ENCODE measurements at places on chromosomes 3 and 15.

GRCh38 chr3:88263417-88264100, 113.8 kb downstream of the C3orf38 start:
- DNase-seq = peak; percentile 70

- DNase-seq = no peak
Measured at GRCh38 chr15:34865531-34865930, 70.2 kb upstream of the ACTC1 start.

DNA sequence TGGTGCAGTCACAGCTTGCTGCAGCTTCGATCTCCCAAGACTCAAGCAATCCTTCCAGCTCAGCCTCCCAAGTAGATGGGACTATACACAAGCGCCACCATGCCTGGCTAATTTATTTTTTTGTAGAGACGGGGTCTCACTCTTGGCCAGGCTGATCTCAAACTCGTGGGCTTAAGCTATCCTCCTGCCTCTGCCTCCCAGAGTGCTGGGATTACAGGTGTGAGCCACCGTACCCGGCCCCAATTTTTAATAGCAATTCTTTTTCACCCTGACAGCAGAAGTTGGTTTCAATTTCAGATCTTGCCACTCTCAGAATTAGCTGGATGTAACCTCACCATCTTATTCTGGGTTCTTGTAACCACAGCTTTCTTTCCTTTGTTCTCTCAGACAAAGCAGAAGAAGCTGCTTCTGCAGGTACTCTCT, 64.8 kb downstream of the TRIM71 start:
- no peak for DNase-seq

DNA sequence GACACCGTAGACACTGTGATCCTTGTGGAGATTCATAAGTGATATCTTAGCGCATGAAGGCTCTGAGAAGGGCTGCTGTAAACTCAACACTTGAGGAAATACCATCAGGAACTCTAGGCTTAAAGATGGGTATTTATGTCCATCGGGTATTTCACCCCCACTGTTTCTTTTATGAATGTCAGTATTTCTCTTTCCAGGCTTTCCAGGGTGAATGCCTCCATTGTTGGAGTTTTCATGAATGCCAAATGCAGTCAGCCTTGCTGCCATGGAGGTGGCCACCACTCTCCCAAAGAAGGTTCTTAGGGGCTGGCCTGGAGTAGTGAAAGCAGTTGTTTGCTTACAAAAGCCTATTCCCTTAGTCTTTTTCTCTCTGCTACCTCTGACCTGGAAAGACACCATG, 259.2 kb downstream of the SLCO3A1 start:
- no peak for DNase-seq

DNA sequence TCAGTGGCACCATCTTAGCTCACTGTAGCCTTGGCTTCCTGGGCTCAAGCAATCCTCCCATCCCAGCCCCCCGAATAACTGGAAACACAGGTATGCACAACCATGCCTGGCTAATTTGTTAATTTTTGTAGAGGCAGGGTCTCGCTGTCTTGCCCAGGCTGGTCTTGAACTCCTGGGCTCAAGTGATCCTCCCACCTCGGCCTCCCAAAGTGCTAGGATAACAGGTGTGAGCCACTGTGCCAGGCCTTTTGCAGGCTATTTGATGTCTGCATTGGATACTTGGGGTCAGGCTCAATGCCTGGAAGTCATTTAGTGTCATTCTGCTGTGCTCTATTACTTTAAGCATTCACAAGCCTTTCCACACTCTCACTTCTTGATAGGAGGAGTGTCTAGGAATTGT, 17.6 kb downstream of the LIMD1 start:
- no peak for DNase-seq

- no peak for DNase-seq
Measured at GRCh38 chr3:101138817-101139216, 145.6 kb upstream of the ABI3BP start.

GRCh38 chr3:43219616-43220015, 66.7 kb upstream of the SNRK start:
- DNase-seq = no peak

GRCh38 chr3:10417847-10418246, 87.5 kb downstream of the ATP2B2 start:
- DNase-seq = peak; percentile 43

- DNase-seq = no peak
Measured at GRCh38 chr3:32421991-32422859, 30.6 kb downstream of the CMTM7 start.

DNA sequence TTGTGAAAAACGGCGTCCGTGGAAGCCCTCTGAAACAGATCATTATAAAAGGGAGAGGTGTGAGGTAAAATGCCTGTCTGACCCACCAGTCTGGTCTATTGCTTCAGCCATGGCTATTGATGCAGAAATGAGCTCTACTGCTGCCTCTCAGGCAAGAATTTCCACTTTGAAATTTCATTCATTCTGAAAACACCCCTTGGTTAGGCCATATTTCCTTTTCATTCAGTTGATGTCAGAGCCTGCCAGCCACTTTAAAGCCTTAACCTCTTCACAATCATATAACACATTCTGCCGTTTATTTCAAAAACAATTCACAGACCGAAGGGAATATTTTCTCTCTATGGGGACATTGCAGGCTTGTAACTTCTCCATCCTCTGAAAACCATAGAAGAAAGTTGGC, 71.9 kb downstream of the FOXB1 start:
- DNase-seq = no peak

DNA sequence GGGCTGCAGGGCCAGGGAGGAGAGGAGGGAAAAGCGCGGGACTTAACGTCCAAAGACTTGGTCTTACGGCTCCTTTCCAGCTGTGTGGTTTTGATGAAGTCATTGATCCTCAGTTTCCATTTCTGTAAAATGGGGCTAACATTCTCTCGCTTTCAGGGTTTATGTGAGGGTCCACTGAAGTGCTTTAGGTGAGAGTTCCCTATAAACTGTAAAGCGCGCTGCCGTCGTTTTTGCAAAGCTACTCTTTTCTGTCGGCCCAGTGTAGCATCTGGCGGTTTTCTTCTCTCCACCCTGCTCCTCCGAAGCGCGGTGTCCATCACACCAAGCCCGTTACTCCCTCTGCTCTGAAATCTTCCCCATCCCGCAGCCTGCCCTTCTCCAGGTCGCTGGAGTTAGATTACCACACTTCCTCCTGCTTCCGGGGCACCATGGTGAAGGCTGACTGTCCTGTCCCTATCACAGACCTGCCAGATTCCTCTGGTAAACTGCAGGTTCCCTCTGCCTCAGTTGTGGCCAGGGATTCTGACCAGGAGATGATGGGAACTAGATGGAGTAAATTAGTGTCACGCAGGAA, 702 bp upstream of the DNAJC17 start:
- no peak for DNase-seq

DNA sequence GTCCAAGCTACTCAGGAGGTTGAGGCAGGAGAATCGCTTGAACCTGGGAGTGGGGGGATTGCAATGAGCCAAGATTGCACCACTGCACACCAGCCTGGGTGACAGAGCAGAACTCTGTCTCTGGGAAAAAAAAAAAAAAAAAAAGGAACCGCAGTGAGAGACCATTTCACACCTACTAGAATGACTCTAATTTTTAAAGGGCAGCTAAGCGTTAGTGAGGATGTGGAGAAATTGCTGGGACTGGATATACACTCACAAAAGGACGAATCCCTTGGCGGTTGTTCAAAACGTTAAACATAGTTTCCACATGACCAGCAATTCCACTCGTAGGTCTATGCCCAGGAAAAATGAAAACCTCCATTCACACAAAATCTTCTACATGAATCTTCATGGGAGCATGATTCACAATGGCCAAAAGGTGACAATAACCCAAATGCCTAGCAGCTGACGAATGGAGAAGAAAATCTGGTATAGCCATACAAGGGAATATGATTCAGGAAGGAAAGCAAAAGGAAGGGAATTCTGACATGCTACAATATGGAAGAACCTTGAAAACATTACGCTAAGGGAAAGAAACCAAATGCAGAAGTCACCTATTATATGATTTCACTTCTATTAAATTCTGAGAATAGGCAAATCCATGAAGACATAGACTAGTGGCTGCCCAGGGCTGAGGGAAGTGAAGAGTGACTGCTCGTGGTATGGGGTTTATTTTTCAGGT, 127.0 kb downstream of the CHSY1 start:
- no peak for DNase-seq

DNA sequence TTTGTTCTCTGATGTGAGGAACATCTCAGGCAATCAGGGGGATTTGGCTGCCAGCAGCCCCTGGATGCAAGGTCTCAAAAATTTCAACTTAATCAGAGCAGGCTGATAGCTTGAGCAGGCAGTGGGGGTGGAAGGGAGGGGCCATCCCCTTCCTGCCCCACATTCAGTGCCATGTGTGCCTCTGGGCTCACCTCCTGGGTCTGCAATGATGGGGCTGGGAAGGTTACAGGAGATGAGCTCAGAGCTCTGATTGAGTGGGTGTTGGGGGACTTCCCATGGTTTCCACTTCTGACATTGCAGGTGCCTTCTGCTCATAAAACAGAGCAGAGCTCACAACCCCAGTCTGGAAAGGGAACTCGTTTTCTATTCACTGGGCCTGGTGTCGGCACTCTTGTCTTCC, 37.0 kb downstream of the PARP16 start:
- no peak for DNase-seq

DNA sequence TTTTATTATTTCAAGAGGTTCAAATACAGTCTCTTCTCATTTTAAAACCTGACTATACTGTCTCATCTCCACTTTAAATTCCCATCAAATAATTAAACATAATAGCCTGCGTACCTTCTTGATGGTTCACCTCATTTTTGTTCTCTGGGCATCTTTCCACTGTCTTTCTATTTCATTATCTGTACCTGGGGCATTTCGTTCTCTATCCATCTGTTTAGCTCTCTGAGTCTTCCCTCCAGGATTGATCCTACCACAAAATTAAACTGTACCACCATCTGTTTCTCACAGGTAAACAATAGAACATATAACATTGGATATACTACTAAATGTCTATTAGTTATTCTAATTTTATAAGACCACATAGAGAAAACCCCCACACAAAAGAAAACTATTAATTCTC, 1331.4 kb downstream of the NSUN3 start:
- peak; percentile 38 for DNase-seq

DNA sequence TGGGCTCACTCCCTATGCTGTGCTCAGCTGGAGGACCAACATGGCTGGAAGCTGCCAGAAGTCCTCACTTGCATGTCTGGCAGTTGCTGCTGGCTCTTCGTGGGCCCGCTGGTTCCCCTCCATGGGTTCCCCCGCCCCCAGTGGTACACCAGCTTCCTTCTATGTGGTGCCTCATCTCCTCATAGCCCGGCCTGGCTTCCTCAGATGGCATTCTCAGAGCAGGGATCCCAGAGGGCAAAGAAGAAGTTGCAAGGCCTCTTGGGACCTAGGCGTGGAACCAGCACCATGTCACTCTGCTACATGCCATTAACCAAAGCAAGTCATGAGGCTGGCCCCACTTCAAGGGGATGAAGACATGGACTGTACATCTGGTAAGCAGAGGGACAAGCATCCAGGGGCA, 2.9 kb upstream of the CFAP92 start:
- no peak for DNase-seq

- DNase-seq = peak; percentile 68
Measured at GRCh38 chr3:196159952-196160804, 51.0 kb downstream of the ZDHHC19 start.

GRCh38 chr15:75739791-75740190, 27.1 kb upstream of the CSPG4 start:
- DNase-seq = no peak

DNA sequence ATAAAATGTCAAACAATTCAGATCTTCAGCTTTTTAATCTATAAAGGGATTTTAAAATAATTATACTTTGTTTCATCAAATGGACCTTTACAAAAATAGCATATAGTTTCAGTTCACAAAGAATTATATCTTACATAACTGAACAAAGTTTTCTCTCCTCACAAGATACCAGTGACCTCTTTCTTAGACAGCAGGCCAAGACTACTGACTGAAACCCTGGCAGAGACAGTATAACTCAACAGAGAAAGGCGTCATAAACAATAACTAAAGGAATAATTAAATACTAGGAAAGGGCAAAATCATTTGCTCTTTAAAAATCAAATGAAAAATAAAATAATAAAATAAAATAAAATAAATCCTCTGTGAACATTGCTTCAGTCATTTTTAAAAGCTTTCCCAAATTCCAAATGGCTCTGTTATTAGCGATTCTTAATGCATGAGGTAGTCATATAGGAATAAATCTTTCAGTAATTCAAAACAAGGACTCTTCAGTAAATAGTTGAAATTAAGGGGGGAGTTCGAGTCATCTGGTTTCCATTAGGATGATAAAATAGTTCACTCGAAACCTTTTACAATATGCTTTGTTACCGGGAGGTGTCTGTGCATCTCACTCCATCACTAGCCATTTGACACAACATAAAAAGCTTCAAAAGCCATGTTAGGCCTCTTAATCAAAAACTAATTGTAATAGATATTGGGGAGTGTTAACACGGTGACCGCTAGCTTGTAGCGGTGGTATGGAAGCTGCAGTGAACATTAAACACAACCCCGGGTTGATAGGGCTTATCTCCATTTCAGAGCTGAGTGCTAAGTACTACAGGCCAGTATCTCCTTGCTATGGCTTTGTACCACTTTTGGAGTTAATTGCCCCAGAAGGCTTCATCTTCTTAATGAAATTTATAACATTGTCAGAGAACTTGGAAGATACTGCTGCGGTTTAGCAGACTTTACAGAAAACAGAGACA, 142.9 kb upstream of the NR2F2 start:
- DNase-seq = no peak

DNA sequence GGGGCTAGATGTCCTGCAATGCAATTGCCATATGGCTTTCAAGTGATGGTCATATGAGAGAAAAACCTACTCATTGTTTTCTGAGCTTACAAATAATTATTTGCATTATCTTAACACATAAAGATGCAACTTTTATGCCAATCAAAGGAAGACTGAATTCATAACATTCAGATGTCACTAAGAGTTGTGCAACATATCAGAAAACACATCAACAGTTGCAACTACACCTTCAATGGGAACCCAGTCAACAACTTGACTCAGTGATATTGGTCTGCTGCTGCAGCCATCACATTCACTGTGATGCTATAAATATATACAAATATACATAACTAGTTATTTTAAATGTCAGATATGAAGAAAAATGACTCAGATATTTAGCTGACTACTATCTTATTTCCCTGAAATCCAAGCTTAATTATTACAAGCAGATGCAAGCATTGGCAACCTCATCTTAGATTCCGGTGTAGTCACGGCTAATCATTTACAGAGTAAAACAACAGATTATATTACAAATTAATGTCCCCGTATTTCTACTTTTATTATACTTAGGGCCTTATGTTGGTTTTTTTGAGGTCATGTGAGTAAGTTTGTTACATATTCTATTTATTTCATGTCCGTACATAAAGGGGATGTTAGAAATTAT, 23.7 kb downstream of the CNTN3 start:
- DNase-seq = no peak

DNA sequence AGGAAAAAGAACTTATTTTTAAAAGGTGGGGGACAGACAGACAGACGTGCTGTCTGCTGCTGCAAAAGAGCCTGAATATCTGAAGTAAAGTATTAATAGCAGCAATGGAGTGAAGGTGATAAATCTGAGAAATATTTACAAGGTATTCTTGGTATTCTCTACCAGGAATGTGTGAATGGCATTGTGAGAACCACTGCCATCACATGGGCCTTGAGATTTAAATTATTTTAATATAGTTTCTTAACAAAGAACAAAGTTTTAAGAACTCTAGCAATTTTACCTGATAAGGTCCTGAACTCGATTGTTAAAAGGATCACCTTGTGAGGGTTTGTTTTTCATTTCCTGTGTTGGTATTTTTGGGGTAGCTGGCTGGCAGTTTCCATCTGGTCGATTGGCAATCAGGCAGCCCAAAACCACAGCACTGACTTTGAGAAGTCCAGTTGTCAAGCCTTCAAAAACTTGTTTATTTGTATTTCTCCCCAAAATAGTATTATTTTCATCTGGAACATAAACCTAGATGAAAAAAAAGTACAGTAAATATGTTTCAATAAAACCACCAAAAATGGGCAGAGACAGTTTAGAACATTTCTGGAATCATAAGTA, 97.3 kb downstream of the ISL2 start:
- DNase-seq = no peak
